Stimulated activated CD4-positive, alpha-beta T cell treated with anti-CD3 and anti-CD28 coated beads, Interleukin-4, amount 100 ng/mL, for 48 hours (primary cell): ENCODE measurements at places on chromosomes 16 and 17.

DNA sequence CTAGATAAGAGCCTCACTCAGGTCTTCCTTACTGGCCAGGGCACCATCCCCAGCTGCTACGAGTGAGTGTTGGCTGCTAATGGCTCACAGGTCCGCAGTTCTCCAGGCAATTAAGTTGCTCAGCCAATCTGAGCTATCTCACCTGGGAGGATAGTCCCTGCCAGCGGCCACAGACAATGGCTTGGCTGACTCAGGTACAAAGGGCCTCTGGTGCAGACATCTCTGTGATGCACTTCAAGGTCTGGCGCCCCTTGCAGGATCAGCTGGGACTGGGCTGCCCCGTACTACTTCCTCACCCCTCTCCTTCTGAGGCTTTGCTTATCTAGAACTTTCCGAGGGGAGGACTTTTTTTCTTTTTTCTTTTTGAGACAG, 49.2 kb upstream of the EMP2 start:
- DNase-seq, result no peak

- no peak for DNase-seq
These were observed 1.9 kb upstream of the NFATC3 start for GRCh38 chr16:68083239-68083781.

DNA sequence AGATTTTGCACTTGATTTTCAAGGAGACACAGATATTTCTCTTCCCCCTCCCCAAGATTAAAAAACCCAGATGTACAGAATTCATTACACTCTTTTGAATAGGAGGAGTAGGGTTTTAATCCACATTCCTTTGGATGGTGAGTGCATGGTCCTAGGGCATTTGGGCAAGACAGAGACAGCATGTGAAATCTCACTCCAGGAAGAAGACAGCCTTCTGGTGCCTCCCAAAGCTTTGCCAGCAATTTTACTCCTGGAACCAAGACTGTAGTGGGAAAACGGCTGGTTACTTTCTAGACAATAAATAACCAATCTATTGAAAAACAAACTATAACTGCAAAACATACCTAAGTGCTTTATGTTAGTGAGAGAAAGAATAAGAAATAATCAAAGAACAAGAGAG, 15.2 kb downstream of the TEX2 start:
- DNase-seq, result no peak

GRCh38 chr17:39671651-39672521, 3.6 kb downstream of the PNMT start:
- no peak for DNase-seq

- DNase-seq, result no peak
These were observed 101.1 kb downstream of the USP31 start for GRCh38 chr16:23048164-23048563.

- no peak for DNase-seq
These were observed 29.8 kb downstream of the KIAA0513 start for GRCh38 chr16:85057212-85057889.

- peak; percentile 53 for DNase-seq
These were observed 651 bp upstream of the EIF1 start for GRCh38 chr17:41687828-41688640.

DNA sequence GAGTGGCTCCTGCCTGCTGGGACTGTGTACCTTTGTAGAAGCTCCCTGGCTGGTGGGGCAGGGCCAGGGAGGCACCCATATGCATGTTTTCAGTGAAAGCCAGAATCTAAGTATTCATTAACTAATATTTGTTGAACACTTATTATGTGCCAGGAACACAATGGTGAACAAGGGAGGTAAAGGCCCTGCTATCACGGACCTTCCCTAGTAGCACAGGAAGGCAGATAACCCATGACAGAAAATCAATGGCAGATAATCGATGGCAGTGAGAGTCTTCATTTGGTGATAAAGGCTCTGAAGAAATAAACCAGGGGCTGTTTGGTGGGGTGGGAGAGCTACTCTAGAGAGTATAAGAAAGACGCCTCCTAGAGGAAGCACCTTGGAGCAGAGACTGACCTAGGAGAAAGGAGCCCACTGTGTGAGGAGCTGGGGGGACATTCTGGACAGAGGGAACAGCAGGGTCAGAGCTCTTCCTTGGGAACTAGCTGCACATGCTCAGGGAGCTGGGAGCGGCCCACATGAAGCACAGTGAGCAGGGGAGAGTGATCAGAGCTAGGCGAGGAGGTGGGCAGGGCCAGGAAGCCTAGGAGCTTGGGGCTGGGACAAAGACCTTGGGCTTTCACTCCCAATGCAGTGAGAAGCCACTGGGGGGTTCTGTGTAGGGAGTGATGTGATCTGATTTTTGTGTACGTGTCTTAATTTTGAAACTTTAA, 78.5 kb downstream of the SPECC1 start:
- no peak for DNase-seq

GRCh38 chr17:14334276-14334840, 33.5 kb downstream of the HS3ST3B1 start:
- DNase-seq, result no peak

DNA sequence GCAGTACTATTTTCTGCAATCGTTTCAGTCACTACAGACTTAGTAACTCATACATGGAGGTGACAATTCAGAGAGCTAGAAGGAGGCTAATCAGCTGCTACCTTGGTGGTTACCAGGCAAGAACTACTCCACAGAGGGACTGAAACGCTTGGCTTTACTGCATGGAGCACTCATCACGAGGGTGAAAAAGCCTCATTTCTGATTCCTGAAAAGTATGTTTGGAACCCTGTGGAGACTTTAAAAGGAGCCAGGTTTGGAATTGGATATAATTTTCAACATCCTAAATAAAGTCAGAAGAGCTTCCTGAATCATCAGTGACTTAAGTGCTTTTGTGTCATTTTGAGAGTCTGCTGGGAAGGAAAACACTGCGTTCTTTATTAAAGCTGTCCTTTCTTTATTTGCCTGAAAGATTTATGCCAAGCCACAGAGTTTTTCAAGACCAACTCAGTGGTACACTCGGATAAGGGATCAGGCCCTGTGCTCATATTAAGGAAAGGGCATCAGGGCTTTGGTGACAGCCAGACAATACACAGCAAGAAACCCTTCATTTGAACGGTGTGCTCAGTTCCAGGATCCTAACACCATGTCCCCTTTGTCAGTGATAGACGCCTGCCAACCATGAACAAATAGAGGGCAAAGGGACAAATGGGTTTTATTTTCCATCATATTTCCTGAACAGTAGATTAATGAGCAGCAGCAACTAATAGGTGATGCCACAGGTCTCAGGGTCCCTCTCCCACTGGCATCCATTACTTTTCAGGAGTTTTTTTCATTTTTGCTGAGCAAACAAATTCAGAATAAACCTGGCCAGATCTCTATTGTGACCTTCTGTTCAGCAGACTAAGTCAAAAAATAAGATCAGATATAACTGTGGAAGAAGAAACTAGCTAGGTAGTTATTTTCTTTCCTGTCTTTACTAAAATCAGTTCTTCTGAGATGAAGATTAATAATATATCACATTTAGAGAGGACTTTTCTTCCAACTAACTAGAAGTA, 80.5 kb upstream of the CLEC18B start:
- no peak for DNase-seq
